ENCODE measurements at places on chromosomes 12 and 14. TPM values are rescaled to one million over a fixed set of nuclear protein-coding genes. Genes with fewer than 3 reads are reported as not detected.

NEUROD4 gene
- not detected for total RNA-seq

GRCh38 chr12:114916541-114916940 lies 232.6 kb upstream of the TBX3 start:
- DNase-seq, result peak; percentile 78

GLIPR1L2 gene
- total RNA-seq, result not detected

GRCh38 chr14:81567302-81567701 lies 33.6 kb upstream of the SEL1L start:
- DNase-seq, result no peak
